ENCODE measurements at places on chromosomes 3 and 15.

- DNase-seq = no peak
Measured at GRCh38 chr3:178480274-178480673, 56.0 kb upstream of the KCNMB2 start.

DNA sequence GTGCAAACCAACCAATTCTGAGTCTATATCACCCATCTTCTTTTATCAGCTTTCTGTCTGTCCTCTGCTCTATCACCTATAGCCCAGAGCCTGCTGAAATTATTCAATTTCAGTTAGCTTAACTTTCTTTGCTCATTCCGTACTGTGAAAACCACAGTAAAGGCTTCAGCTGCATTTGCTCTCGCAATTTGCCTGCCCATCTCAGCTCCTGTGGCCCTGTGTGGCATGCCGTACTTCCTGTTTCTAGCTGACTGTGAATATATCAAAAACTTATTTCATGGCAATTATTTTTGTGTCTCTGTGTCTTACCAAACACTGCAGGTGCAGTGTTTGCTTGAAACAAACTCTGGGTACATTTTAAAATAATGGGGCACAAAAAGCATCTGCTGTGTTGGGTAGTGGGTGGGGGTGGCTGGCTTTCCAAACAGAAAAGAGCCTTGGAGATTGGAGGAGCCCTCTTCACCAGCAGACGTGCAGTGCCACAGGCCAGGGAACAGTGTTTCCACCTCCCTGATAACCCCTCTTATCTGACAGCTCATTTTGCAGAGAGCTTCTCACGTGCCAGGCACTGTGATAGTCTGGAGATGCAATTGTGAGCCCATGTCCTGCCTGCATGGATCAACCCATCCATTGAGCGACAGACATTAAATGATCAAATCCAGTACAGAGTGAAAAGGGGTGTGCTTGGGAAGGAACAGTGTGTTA is 45.2 kb downstream of the GASK1A start:
- DNase-seq = no peak

DNA sequence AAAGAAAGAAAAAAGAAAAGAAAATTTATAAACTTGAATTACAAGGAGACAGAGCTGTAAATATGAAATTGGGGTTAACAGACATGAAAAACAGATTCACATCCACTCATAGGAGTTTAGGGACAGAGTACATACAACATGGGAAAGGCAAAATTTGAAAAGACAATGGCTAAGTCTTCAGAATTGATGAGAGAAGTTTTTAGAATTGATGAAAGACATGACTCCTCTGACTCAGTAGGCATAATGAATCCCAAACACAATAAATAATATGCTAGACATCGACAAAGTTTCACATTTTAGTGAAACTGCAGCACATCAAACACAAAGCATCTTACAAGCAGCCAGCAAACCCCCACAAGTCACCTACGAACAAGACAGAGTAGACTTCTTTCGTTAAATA is 84.4 kb upstream of the MELTF start:
- DNase-seq = no peak

DNA sequence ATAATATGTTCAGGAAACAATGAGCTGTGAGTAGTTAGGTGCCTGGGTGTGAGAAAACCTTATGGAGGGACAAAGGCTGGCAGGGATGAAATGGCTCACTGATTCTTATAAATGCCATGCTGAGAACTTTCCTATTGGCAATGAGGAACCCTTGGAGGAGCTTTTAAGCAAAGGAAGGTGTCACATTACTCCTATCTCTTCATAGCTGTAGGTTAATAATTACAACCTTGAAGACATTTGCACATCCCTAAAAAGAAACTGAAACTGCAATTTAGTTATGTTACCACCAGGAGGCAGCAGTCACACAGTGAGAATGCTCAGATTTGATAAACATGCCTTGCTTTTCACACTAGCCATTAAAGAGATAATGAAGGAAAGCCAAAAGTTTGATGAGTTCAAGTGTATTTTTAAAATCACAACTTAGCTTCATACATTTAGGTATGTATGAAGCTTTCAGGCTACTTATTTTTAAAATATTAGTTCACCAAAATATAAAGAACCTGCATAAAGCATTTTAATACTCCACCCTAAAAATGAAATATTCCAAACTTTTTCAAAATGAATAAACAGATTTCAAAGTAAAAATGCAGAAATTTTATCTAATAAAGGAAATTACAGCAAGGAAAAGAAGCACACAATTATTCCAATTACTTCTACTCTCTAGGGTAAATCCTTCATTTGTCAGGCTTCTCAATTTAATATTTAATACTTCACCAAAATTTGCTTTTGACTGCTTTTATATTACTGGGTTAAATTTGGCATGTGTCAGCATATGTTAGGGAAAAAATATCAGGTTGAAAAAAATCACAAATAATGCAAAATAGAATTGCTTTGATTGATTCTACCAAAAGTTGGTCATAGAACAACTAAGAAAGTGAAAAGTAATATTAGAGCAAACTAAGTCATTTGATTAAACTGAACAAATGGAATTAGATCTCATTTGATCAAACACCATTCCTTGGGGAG is 136.9 kb upstream of the SLC2A2 start:
- DNase-seq = no peak

- no peak for DNase-seq
Measured at GRCh38 chr3:46545818-46546630, 20.1 kb downstream of the LRRC2 start.

DNA sequence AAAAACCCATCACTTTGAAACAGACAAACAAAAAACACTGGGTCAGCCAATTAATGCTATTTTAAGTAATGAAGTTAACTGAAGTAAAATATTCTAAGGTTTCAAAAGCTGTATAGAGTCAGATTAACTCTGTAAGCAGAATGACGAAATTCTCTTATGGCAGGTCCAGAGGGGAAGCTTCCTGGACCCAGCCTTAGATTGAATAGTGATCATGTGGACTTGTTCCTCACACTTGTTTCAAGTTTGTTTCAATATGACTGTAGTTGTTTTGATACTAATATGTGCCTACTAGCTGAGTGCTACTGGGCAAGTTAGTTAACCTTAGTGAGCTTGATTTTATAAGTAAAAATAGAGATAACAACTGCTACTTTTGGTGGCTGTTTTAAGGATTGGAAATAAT is 32.6 kb downstream of the PLS1 start:
- DNase-seq = no peak

DNA sequence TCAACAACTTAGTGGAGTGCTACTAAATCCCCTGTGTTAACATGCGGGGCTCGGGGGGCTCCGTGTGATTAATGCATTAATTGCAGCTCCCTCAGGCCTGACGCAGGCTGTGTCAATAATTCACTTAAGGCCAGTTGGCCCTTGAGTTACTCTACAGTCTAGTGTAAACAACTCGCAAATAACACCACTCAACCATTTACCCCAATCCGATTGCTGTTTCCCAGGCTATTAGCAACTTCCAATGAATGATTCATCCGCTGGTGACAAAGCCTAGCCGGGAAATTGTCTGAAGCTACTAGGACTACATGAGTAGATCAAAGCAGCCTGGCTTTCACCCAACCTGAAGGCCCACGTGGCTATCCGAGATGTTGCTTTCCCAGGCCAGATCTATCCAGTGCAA is 121.3 kb upstream of the SOX14 start:
- no peak for DNase-seq

GRCh38 chr3:156059950-156060501 is 60.4 kb upstream of the KCNAB1 start:
- DNase-seq = no peak

DNA sequence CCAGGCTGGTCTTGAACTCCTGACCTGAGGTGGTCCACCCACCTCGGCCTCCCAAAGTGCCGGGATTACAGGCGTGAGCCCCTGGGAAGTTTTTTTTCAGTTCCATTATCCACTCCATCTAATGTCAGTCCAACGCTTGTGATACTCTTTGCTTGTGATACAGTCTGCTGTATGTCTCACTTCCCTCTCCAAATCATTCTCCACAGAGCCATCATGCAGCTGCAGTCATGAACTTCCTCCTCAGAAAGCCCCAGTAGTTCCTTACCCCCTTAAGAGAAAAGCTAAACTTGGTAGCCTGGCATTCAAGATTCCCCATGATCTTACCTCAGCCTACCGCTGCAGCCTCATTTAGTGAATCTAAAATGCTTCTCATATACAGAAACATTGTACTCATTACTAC is 2.3 kb downstream of the ARPC4 start:
- no peak for DNase-seq

DNA sequence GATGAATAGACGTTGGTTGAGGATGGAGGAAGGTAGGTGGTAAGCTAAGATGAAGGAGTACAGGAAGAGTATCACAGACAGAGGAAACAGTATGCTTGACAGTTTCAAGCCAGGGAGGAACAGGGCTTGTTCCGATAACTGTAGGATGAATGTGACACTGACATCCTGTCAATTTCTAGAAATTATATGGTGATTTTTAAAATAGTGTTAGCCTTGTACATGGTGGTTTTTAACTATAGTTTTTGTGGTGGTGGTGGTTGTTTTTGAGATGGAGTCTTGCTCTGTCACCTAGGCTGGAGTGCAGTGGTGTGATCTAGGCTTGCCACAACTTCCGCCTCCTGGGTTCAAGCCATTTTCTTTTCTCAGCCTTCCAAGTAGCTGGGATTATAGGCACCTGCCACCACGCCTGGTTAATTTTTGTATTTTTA is 92.8 kb downstream of the FNDC3B start:
- DNase-seq = no peak

DNA sequence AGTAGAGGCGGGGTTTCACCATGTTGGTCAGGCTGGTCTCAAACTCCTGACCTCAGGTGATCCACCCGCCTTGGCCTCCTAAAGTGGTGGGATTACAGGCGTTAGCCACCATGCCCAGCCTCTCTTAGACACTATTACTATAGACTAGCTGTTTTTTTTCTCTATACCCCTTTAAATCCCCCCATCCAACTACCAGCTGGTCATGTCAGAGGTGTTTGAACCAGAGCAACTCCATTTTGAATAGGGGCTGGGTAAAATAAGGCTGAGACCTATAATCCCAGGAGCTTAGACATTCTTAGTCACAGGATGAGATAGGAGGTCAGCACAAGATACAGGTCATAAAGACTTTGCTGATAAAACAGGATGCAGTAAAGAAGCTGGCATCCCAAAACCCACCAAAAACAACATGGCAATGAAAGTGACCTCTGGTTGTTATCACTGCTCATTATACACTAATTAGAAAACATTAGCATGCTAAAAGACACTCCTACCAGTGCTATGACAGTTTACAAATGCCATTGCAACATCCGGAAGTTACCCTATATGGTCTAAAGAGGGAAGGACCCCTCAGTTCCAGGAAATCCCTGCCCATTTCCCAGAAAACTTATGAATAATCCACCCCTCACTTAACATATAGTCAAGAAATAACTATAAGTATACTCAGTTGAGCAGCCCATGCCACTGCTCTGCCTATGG is 57.8 kb upstream of the GPD1L start:
- no peak for DNase-seq

GRCh38 chr3:105938101-105938500 is 69.3 kb upstream of the CBLB start:
- DNase-seq = no peak

GRCh38 chr3:436053-436452 is 239.5 kb downstream of the CHL1 start:
- DNase-seq = no peak

GRCh38 chr3:169966951-169967915 is 626 bp downstream of the SEC62 start:
- no peak for DNase-seq

DNA sequence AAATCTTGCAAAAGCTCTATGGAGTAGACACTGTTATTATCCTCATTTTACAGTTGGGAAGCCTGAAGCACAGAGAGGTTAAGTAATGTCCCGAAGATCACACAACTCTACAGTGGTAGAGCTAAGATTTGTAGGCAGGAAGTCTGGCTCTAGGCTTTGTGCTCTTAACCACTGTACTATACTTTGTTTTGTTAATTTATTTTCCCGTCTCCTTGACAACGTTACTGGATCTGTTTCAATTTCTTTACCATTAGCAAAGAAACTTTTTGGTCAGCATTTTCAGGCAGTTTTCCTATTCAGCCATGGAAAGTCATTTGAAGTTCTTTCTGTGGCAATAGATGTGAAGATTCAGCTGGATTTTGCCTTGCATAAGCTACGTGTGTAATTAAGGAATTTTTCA is 51.7 kb downstream of the OTOL1 start:
- no peak for DNase-seq

DNA sequence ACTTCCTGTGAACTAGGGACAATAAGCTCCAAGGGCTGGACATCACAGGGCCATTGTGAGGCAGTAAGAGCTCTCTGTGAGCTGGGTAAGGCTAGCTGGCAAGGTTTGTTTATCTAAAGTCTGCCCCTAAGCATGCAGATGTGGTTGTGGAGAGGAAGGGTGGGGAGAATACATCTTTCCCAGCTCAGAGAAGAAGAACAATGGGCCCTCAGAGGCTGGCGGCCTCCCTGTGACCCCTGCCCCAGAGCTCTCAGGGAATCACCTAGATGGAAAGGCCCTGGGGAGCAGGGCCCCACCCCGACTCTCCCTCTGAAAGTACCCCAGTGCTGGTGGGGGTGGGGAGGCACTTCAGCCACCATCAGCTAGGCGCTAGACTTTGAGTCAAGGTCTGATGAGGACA is 4.3 kb upstream of the AP3B2 start:
- no peak for DNase-seq

DNA sequence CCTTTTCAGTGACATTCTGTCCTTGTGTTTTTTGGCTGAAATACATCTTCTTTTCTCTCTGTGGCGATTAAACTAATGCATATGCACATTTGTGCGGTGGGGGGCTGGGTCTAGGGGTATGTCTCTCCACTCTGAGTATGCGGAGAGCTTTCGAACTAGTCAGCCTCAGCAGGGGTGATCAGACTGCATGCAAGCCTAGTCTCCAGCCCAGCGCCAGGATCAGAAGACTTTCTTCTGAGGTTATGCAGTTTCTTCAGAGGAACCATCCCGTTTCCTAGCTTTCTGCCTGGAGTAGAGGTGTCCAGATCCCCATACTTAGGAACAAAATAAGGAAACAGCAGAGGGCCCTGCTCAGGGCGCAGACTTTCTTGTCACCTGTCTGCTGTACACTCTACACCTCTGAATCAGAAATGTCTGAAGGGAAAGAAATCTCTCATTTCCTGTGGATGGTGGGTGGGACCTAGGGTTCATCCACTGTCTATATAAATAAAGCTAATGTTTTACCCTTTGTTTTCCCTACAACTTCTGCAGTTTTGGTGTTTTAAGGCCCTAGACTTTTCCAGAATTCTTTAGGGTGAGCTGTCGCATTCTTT is 230.4 kb downstream of the ABHD5 start:
- no peak for DNase-seq

DNA sequence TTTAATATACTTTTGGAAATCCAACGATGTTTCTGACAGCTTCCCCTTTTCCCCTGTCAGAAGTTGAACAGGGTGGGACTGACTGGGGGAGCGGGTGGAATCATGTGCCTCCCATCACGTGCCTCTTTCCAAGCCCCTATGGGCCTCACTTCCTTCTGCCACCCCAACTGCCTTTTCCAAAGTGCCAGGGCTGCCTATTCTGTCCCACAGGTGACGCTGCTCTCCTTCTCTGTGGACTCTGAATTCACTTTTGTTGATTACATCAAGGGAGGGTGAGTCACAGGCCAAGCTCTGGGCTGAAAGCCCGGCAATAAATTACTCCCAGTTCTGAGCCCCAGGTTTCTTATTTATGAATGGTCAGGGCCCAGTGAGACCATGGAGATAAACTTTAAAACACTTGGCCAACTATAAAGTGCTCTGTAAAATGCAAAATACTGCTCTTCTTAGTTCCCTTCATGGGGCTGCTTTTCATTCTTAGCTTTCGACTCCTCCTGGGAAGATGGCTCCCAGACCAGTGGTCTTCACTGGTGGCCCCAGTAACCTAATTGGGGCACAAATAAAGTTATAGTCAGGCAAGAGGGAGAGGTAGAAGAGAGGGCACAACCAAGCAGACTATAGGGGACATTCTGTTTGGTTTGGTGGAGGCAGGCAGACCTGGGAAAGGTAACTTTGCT is 12.3 kb downstream of the CPNE9 start:
- no peak for DNase-seq
